ENCODE measurements at places on chromosomes 5 and 9.

DNA sequence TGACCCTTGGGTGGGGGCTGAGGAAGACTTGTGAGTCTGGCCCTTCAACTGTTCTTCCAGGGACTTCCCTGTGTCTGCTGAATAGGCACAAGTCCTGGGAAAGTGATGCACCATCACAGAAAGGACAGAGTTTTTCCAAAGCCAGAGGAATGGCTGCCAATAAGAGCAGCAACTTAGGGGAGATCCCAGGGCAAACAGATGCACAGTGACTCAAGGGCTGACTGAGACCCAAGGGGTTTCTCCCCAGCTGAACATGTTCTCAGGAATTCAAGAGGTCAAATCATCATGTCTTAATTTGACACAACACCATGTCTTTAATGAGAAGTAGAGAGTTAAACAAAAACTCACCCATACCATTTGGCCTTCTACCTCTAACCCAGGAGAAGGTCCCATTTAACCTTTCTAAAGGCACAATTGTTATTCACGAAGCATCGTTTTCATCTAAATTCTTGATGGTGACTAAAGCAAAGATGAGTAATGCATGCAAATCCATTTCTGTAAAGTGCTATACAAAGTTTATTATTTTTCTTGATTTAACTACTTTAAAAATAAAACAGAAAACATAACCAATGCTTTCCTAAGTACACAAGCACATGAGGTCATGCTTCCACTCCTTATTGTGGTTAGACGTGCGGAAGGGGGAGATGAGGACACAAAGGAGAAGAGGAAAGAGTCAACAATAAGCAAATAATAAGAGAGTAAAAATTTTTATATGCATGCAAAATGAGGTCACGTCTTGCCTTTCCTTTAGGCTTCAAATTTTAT is 324.1 kb downstream of the PLK2 start:
- no peak for DNase-seq

DNA sequence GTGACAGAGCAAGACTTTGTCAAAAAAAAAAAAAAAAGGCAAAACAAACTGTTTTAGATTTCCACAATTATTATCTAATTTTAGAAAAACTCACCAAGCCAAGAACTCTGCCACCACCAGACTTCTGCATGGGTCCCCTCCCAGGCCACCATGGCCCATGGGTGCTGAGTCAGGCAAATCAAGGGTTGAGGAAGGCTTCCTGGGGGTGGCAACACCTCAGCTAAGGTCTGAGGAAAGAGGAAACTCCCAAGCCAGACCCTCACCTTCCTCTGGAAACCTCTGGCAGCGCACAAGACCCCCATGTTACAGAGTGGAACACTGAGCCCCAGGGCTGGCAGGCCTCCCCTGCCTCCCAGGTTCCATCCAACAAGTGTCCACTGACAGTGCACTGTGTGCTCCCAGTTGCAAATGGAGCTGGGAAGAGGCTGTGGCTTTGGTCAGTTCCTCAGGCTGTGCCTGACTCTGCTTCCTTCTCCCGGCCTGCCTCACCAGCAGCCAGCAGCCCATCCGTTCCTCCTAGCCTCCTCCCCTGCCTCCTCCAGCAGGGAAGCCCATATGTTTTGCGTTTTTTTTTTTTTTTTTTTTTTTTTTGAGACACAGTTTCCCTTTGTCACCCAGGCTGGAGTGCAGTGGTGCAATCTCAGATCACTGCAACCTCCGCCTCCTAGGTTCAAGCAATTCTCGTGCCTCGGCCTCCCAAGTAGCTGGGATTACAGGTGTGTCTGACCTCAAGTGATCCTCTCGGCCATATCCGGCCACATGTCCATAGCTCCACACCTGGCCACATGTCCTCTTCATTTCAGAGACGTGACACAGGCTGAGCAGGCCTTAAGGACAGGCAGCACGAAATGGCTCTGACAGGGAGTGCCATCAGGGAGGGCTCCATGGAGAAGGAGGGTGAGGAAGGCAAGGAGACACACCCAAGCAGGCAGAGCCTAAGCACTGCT is 3.5 kb upstream of the SUSD3 start:
- no peak for DNase-seq

DNA sequence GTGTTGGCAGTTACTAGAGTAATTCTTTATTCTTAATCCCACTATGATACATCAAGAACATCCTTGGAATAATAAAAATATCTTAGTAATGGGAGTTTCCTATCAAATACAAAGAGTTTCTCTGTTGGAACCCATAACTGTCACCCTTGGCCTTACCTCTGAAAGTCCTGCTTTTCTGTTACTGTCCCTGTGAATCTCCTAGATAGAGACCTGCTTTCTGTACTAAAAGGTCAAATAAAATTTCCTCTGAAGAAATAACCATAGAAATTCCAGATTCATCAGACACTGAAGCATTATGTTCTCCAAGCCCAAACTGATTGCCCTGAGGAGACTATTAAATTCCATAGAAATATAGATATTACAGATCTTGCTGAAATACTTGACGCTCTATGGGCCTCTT is 63.0 kb downstream of the KCNV2 start:
- no peak for DNase-seq

DNA sequence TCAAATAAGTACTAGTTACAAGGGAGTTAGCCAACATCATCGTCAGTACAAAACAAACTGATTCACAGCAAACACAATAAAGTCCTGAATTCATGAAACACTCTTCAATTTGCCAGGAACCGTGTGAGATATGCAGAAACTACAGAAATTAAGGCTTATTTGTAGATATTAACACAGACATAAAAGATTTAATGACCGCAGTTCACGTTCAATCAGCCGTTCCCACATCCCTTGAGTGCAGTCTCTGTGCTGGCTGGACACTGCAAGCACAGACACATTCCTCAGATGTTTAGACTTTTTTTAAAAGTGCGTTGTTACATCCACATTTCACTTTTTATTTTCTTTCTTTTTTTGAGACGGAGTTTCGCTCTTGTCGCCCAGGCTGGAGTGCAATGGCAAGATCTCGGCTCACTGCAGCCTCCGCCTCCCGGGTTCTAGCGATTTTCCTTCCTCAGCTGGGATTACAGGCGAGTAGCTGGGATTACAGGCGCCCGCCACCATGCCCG is 566 bp upstream of the CEP78 start:
- DNase-seq = no peak

DNA sequence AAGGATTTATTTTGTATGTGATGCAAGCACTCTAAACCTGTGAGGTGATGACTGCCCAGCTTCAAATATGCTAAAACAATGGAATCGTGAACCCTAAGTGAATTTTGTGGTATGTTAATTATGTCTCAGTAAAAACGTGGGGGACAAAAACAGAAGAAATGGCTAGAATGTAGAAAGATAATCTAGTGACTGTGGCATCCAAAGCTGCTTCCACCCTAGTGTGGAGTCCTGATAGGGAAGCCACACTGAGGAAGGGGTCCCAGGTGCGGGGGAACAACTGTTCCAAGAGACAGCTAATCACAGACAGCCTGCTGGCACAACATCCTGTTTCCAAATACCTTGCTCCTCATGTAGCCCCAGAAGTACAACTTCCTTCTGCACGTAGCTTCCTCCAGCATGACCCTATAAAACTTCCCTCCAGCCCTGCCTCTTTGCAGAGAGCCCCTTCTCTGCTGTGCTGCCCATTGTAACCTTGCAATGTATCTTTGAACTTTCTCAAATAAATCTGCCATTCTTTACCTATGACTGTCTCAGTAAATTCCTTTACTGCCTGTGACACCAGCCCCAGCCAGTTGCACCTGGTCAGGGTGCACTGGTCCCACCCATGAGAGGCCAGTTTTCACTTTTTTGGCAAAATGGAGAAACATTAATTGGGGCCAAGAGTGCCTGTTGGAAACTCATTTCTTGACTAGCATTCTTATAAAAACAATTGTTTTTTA is 4.9 kb downstream of the GMCL2 start:
- DNase-seq = no peak

GRCh38 chr5:123700624-123701287 is 188.8 kb downstream of the CSNK1G3 start:
- DNase-seq = peak; percentile 95

GRCh38 chr5:121968910-121969607 is 7.3 kb downstream of the SRFBP1 start:
- DNase-seq = peak; percentile 97

- DNase-seq = no peak
Observed at GRCh38 chr5:3324421-3325101, 271.1 kb upstream of the IRX1 start.

DNA sequence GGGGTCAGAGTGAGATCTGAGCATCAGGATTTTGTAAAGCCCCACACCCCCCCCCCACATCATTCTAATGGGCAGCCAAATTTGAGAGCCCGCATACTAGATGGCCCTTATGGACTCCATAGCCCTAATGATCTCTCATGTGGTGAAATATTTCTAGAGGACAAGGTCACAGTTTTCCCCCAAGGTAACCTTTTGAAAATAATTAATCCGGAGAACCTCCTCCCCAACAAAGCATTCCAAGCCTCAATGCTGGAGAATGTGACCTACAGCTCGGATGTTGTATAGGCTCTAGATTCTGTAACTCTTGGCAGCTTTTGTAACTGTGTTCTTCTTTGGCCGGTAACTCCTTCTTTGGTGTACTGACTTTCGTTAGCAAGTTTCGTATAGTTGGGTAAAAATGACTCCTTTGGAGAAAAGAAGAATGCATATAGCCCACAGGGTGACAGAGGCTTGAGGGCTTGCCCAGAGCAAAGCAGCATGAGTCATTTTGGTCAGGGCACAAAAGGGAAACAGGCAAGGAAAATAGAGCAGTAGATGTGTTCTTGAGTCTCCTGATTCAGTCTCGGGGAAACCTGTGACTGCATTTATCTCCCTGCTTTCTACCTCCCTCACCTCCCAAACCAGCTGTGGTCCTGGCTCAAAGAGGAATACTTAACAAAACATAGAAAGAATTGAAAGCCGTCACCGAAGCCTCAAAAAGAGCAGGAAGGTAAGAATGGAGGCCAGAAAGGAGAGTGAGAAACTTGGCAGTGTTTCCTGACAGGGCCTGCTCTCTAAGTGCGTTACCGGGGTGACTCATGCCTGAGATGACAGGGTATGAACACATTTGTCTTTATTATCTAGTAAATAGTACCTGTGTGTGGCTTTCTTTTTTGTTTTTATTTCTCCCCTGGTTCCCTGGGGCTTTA is 6.6 kb upstream of the XPA start:
- DNase-seq = peak; percentile 43

DNA sequence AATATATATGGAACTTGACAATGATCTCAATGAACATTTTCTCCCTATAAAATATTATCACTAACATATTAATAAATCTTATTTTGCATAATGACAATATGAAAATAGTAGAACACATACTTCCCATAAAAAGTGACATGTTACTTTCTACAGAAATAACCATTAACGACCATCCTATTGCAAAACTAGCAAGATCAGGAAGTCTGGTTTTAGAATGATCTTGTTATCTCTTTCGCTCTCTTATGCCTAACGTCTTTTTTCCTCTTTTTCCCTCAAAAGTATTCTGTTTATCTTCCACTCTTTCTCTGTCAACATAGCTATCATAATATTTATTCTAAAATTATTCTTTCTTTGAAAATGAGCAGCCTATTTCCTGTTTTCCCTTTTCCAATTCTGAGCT is 21.6 kb upstream of the C5orf46 start:
- no peak for DNase-seq

- DNase-seq = no peak
Observed at GRCh38 chr9:38096238-38096805, 27.3 kb upstream of the SHB start.

- no peak for DNase-seq
Observed at GRCh38 chr5:76082772-76083554, at the start of gene SV2C. SV2C (plus strand) TSS chr5:76083383; CDS start chr5:76131751, 48,368 bp downstream.

DNA sequence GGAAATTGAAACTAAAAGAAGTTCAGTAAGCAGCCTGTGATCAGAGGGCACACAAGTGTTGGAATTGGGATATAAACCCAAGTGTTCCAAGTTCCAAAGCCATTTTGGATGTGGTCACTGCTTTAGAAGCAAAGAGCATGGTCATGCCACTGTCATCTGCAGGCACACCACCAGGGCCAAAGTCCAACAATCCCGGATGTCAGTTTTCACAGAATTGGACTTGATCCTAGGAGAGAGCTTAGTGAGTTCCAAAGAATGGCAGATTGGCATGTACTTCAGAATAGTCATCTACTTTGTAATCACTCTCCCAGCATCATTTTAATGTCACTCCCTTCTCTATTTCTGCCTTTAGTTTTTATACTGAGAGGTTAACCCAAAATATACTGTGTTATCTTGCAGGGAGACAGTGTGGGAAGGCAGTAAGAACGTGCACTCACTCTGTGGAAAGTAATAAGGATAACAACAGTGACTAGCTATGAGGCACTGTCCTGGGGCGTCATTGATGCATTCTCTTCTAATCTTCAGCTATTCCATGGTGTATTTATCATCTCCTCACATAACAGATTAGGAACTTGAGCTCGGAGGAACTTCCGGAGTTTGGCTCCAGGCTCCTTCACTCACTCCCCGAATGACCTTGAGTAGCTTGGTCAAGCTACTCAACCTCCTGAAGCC is 388.0 kb downstream of the ACTL7B start:
- DNase-seq = no peak

Data from retinal pigment epithelial cell (primary cell).